Lower lobe of right lung (tissue), 2 donors: ENCODE measurements at places on chromosomes 5 and 9.

- no peaks in the 10 kb centered on the region for H3K36me3 ChIP-seq
- no peak overlapping the region for H3K4me3 ChIP-seq
- H3K27ac ChIP-seq: no peak overlapping the region
- H3K4me1 ChIP-seq: no peaks in the 10 kb centered on the region
- H3K27me3 ChIP-seq: no peaks in the 10 kb centered on the region
- DNase-seq: no peak
Measured at GRCh38 chr5:172325452-172325851, 41.9 kb upstream of the UBTD2 start.

DNA sequence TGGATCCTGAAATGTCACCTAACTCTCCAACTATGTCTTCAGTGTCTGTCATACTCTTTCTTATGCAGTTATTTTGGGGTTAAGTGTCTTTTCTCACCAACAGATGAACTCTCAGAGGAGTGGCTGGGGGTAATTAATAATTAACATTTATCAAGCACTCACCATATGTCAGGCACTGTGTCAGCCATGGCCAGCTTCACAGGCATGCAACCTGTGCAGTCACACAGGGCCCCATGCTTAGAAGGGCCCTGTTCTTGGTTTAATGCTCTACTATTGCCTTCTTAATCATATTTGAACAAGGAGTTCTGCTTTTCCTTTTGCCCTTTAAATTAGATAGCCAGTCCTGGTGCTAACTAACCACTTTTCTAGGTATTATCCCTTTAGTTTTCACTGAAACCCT, 3.4 kb upstream of the GRPEL2 start:
- H3K4me1 ChIP-seq: peaks cover 19% of the 10 kb centered on the region
- no peak overlapping the region for H3K27ac ChIP-seq
- peaks cover 11% of the 10 kb centered on the region for H3K36me3 ChIP-seq

GRCh38 chr9:7300484-7300883, 499.1 kb downstream of the DMAC1 start:
- no peak overlapping the region for H3K4me3 ChIP-seq
- no peaks in the 10 kb centered on the region for H3K27me3 ChIP-seq
- no peaks in the 10 kb centered on the region for H3K4me1 ChIP-seq

- no peak overlapping the region for H3K4me3 ChIP-seq
- H3K36me3 ChIP-seq: no peaks in the 10 kb centered on the region
Measured at GRCh38 chr5:135869935-135870334, 25.7 kb downstream of the IL9 start.

DNA sequence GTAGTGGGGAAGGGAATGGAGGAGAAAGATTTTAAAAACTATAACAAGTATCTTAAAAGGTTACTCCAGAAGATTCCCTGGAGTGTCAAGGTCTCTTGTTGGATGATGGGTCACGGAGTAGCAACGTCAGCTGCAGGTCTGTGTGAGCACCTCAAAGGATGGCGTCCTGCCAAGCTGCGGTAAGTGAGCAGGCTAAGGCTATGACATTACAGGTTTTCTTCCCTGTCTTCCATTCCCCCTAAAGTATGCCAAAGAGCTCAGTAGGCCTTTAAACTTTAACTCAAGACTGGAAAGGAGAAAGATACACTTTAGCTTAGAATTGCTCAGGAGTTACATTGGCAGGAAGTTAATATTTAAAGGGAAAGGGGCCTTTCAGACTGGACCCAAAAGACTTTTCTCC, 17.5 kb downstream of the SPOCK1 start:
- no peak for DNase-seq
- H3K4me1 ChIP-seq: no peaks in the 10 kb centered on the region
- H3K4me3 ChIP-seq: no peak overlapping the region

DNA sequence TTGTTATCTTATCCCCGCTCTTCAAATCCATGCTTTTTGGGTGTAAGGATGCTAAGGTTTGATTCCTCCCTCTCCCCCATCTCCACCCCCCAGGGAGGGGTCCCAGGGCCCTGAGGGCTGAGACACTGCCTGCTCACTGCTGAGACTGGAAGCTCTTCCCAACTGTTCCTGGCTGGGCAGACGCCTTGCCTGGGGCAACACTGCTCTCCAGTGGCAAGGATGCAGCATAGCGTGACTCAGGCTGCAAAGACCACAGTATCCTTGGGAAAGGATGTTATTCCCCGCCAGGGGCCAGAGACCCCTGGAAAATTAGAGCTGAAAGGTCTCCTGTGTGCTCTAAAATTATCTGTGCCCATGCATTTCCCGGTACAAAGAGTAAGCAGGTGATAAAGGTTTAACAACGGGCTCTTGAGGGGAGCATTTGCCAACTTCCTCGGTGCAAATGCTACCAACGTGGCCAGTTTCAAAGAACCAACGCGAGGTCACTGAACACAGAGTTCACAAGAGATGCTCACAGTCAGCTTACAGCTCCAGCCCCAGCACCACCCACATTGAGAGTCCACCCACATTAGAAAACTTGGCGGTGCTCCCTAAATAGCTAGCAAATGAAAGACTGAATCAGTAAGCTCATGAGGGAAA, 271.9 kb downstream of the NSG2 start:
- no peak overlapping the region for H3K27ac ChIP-seq
- no peaks in the 10 kb centered on the region for H3K36me3 ChIP-seq
- H3K4me1 ChIP-seq: no peaks in the 10 kb centered on the region
- H3K4me3 ChIP-seq: no peak overlapping the region

GRCh38 chr9:117247266-117247665, 167.6 kb downstream of the ASTN2 start:
- no peaks in the 10 kb centered on the region for H3K27me3 ChIP-seq
- DNase-seq: no peak
- H3K36me3 ChIP-seq: no peaks in the 10 kb centered on the region
- no peaks in the 10 kb centered on the region for H3K4me1 ChIP-seq
- no peak overlapping the region for H3K4me3 ChIP-seq
- H3K27ac ChIP-seq: no peak overlapping the region

GRCh38 chr5:6819521-6819920, 106.3 kb downstream of the TENT4A start:
- H3K27ac ChIP-seq: no peak overlapping the region
- no peaks in the 10 kb centered on the region for H3K36me3 ChIP-seq
- H3K27me3 ChIP-seq: peaks cover 25% of the 10 kb centered on the region
- DNase-seq: no peak

DNA sequence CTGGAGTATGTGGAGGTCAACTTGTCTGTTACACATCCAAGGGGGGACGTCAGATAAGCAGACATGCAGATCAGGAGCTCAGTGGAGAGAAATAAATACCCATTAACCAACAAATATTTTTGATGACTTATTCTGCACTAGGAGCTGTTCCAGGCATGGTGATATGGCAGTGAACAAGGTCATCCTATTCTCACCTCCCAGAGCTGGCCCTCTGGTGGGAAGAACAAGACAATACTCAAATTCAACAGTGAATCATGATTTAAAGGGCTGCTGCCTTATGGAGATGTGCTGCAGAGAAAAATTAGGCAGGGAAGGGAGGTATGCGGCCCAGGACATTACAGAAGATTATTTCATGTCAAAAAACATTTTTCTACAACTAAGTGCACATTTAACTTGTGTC, 36.5 kb downstream of the SYK start:
- no peak overlapping the region for H3K4me3 ChIP-seq
- H3K36me3 ChIP-seq: no peaks in the 10 kb centered on the region
- H3K27me3 ChIP-seq: no peaks in the 10 kb centered on the region
- peaks cover 7% of the 10 kb centered on the region for H3K4me1 ChIP-seq

DNA sequence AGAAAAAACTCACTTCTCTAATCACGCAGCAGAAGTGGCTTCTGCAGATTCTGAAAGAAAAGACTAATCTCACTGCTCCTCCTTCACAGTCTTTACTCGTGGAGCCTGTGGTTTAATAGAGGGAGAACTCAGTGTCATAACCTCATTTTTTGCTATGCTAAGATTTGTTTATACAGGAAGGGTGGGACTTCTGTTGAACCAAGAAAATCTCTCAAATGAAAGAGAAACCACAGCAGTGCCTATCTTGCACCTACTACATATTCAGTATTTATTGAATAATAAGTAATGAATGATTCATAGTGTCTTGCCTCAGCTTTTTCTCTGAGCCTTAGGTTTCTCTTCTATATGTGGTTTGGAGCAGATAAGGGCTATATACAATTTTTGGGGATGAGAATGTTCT, 136.1 kb upstream of the DMAC1 start:
- no peak overlapping the region for H3K4me3 ChIP-seq
- H3K36me3 ChIP-seq: no peaks in the 10 kb centered on the region
- H3K4me1 ChIP-seq: peaks cover 5% of the 10 kb centered on the region
- no peaks in the 10 kb centered on the region for H3K27me3 ChIP-seq

- no peak overlapping the region for H3K4me3 ChIP-seq
- no peaks in the 10 kb centered on the region for H3K27me3 ChIP-seq
- H3K36me3 ChIP-seq: peaks cover 35% of the 10 kb centered on the region
- H3K4me1 ChIP-seq: no peaks in the 10 kb centered on the region
- no peak overlapping the region for H3K27ac ChIP-seq
Measured at GRCh38 chr9:130639866-130640555, 24.4 kb upstream of the PRDM12 start.

GRCh38 chr9:19171271-19171670, 44.0 kb upstream of the PLIN2 start:
- no peaks in the 10 kb centered on the region for H3K27me3 ChIP-seq
- no peak overlapping the region for H3K4me3 ChIP-seq
- H3K36me3 ChIP-seq: no peaks in the 10 kb centered on the region

DNA sequence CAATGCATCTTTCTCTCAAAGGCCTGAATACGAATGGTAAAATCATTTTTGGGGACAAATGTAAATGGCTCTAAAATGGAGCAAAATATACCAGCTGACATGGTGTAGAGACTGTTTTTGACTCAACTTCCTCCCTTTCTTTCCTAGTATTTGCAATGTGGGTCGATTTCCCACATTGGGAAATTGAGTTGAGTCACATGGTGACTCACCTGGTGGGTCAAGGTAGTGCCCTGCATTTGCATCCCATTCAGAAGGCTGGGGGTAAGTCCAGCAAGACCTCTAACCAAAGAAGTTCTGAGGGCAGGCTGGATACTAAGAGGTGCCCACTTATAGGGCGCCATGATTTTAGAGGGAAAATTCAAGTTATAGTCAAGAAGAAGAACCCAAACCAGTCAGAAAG, 179.6 kb upstream of the MPDZ start:
- no peaks in the 10 kb centered on the region for H3K4me1 ChIP-seq
- H3K27me3 ChIP-seq: no peaks in the 10 kb centered on the region
- DNase-seq: no peak
